ENCODE measurements at places on chromosomes 5 and 9. TPM values are rescaled to one million over a fixed set of nuclear protein-coding genes. Genes with fewer than 3 reads are reported as not detected.

DNA sequence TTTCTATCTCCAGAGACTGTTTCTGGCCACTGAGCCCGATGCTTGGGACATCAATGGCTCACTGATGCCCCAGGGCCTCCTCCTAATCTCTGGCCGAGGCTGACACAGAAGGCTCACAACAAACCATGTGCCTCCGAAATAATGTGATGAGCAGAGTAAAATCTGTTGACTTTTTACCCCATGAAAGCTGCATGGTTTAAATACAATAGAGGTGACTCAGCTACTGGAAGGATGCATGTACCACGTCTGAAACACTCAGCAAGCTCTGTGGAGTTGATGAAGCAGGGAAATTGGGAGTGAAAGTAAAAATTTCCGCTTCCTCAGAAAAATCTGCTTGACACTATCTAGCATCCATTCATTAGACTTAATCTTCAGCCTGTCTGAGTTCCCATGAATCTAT lies 111.1 kb upstream of the EQTN start:
- no peaks in the 10 kb centered on the region for H3K36me3 ChIP-seq
- H3K4me3 ChIP-seq = no peak overlapping the region
- no peak for DNase-seq

DNA sequence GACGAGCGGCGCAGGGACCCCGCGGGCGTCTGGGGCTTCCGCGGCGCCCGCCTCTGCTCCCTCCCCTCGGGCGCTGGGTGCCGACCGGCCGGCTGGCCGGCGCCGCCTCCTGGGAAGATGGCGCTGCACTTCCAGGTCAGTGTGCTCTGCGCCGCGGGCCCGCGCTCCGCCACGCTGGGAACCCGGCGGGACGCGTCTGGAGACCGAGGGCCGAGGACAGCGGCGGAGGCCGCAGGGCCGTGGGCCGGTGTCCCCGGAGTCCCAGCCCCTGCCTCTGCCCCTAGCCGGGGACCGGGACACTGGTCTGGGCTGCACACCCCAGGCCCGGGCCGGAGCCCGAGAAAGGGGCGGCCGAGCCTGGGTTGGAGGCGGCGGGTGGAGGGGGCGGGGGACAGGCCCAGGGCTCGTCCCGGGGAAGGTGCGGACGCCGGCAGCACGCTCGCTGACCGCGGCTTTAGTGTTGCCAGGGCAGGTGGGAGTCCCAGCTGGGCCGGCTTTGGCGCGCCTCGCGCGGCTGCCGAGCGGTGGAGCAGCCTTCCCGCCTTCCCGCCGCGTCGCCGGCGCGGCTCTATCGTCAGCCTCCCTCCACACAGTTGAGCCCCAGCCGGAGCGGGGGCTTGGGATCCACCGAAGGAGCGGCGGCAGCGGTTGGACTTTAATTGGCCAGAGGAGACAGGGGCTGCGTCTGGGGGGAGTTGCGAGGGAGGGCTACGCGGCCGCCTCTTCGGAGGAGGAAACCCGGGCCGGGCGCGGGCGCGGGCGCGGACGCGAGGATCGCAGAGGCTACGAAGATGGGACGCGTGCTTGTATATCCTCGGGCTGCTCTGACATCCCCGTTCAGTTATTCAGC lies at the start of gene RANBP17:
TSS of gene RANBP17 (plus strand) at position 102 of the 850 bp plus-strand sequence.
- no peak within 1 kb of the TSS for H3K27ac ChIP-seq
- peak within 1 kb of the TSS; percentile 2 for H3K4me3 ChIP-seq
- DNase-seq = no peak
- peaks cover 5% of the 10 kb centered on the region for H3K4me1 ChIP-seq
- H3K36me3 ChIP-seq = peaks cover 18% of the 10 kb centered on the region

- no peaks in the 10 kb centered on the region for H3K36me3 ChIP-seq
- no peak for DNase-seq
- no peak overlapping the region for H3K4me3 ChIP-seq
Measured at GRCh38 chr9:106868565-106868964, 5.6 kb downstream of the ZNF462 start.

- no peak overlapping the region for H3K27ac ChIP-seq
- H3K4me3 ChIP-seq = no peak overlapping the region
- H3K36me3 ChIP-seq = no peaks in the 10 kb centered on the region
- DNase-seq = no peak
- H3K27me3 ChIP-seq = peaks cover 10% of the 10 kb centered on the region
Measured at GRCh38 chr9:35891646-35892045, 14.4 kb upstream of the HRCT1 start.

DNA sequence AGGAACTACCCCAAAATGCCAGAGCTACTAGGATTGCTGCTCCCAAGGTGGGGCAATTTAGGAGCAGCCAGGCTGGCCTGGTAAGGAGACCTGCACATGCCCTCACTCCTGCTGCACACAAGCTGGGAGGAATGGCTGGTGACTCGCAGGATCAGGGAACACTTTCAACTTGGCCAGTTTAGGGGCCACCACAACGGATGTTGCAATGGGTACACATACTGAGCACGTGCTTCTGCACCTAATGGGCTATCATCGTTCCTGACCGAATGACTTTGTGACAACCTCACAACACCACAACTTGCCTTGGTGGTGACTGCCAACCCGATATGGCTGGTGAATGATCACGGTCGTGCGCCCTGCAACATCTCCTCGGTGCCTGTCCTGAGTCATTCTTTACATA lies 172.0 kb downstream of the ROR2 start:
- peaks cover 12% of the 10 kb centered on the region for H3K27me3 ChIP-seq
- H3K4me1 ChIP-seq = peaks cover 3% of the 10 kb centered on the region
- no peak overlapping the region for H3K4me3 ChIP-seq
- no peak for DNase-seq

DNA sequence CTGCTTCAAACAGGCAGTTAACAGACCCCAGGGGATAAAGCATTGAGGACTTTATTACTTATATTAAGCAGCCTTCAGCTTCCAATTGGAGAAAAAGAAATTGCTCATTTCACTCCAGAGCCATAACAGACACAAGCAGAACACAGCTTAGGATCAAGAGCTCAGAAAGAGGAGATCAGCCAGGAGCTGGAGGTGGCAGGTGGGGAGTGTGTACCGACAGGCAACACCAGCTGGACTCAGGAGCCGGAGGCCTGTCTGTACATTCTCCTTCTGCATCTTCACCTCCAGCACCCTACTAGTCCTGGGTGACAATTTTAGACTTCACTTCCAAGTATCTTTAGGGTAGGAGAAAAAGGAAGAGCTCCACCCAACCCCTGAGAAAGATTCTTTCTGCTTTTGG lies 35.8 kb downstream of the NRG2 start:
- no peak overlapping the region for H3K4me3 ChIP-seq
- H3K27ac ChIP-seq = no peak overlapping the region
- no peaks in the 10 kb centered on the region for H3K4me1 ChIP-seq
- DNase-seq = no peak

DNA sequence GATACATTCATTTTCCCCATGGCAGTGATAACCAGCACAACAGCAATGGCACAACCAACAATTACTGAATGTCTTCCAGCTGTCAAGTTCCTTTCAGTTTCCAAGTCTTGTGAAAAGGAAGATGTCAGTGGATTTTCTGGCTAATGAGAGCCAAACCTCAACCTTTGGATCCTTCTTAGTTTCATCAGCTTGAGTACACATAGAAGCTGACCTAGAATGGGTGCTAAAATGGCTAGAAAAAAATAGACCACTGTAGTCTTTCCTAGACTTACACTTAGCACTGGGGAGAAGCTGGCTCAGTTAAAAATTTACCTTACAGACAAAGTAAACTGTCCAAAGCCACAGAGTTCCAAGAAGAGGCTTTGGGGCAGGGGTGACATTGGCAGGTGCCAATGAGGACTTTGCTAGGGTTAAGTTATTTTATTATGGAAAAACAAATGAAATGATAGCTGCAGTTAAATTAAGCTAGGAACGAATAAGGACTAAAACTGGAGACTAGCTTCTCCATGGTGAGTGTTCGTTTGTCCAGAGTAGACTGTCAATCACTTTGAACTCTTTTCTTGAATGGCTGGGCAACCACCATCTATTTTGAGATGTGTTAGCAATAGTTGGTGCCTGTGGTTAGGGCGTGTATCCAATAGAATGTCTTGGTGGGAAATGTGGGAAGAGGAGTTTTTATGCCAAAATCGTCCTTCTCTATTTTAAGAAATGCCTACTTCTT lies 25.9 kb upstream of the TXN start:
- H3K4me3 ChIP-seq = no peak overlapping the region
- no peak overlapping the region for H3K27ac ChIP-seq
- no peaks in the 10 kb centered on the region for H3K36me3 ChIP-seq
- H3K4me1 ChIP-seq = no peaks in the 10 kb centered on the region
- DNase-seq = no peak
- H3K27me3 ChIP-seq = no peaks in the 10 kb centered on the region

DNA sequence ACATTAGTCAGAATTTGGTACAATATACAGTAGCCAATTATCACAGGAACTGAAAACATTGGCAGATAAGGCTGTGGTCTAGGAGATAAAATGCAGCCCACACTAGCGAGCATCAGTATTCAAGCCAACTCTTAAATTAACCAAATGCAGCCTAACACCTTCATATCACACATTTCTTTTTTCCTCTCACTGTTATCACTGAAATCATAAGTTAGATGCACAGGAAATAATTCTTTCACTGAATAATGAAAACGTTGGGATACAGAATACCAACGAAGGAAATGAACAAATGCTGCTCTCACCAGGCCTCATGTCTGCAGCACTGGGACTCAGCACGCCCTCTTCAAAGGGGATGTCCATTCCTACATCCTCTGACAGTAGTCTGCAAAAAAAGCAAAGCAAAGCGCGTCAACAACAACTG lies 109.1 kb upstream of the PCA3 start:
- no peak overlapping the region for H3K4me3 ChIP-seq
- peaks cover 46% of the 10 kb centered on the region for H3K4me1 ChIP-seq
- H3K27ac ChIP-seq = peak overlapping the region; percentile 53
- no peak for DNase-seq
- H3K36me3 ChIP-seq = no peaks in the 10 kb centered on the region

DNA sequence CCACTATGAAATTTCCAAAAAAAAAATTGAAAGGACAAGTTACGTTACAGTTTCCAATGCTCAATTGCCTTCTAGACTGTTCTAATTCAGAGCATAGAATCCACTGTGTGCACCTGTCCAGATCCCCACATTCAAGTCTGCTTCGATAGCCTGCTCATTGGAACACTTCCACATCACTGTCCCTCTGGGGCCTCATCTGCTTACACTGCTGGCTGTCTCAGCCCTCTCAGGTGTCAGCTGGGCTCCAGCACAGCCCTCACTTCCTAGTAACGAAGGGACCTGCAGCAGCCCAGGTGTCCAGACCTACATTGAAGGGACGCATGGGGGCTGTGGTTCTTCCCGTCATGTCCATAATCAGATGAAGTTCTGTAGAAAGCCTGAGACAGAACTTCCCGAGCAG lies 94.3 kb upstream of the EMB start:
- peaks cover 7% of the 10 kb centered on the region for H3K4me1 ChIP-seq
- H3K27me3 ChIP-seq = no peaks in the 10 kb centered on the region
- H3K4me3 ChIP-seq = no peak overlapping the region
- H3K27ac ChIP-seq = no peak overlapping the region
- peaks cover 3% of the 10 kb centered on the region for H3K36me3 ChIP-seq

DNA sequence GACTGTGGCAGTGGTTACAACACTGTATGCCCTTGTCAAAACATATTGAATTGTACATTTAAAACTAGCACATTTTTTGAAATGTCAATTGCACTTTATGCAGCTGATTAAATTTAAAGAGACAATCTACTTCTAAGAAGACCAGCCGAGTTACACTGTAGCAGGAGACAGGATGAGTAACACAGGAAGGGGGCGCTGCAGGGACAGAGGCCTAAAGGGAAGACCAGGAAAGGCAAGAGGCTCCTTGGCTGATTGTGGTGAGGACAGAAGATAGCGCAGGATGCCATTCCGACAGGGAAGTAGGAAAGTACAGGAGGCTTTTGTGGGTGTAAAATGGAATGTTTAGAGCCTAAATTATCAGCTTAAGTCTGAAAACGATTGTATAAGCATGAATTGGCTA lies 28.2 kb upstream of the PPP2R2B start:
- H3K4me3 ChIP-seq = no peak overlapping the region
- no peak overlapping the region for H3K27ac ChIP-seq
- H3K27me3 ChIP-seq = no peaks in the 10 kb centered on the region
- H3K4me1 ChIP-seq = peaks cover 2% of the 10 kb centered on the region
- H3K36me3 ChIP-seq = no peaks in the 10 kb centered on the region

- H3K4me1 ChIP-seq = peaks cover 8% of the 10 kb centered on the region
- no peaks in the 10 kb centered on the region for H3K36me3 ChIP-seq
- DNase-seq = peak; percentile 70
Measured at GRCh38 chr9:6049798-6050197, 34.4 kb upstream of the RANBP6 start.

DNA sequence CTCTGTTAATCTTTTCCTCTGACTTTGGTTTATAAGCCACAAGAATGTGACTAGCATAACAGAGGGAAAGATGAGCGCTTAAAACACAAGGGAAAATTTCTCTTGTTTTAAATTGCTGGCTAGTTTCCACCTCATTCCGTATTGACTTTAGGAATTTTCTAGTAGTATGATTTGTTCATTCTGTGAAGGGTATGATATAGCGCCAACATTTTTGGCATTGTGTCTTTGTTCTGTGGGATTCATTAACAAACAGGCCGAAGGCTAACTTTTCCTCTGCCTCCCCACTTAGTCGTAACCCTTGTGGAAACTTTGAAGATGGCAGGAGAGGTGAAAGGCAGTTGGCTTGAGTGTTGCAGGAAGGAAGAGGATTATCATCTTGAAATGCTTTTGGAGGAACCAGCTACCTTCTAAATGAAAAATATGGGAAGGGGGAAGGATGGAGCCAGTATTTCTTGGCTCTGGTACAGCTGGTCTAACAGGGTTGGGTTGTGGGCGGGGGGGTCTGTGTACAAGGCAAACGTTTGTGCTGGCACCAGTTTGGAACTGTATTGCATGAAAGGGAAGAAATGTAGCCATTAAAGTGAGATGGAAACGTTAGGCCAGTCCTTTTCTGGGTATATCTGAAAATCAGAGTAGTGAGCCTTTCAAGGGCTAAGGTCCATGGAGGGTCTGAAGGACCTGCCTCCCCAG lies 21.5 kb upstream of the DMRT2 start:
- no peaks in the 10 kb centered on the region for H3K4me1 ChIP-seq
- no peak overlapping the region for H3K27ac ChIP-seq
- no peak for DNase-seq
- peaks cover 9% of the 10 kb centered on the region for H3K27me3 ChIP-seq

GRCh38 chr9:86042199-86042978 lies 57.0 kb downstream of the GOLM1 start:
- no peak for DNase-seq
- H3K36me3 ChIP-seq = no peaks in the 10 kb centered on the region
- no peak overlapping the region for H3K27ac ChIP-seq
- H3K4me1 ChIP-seq = no peaks in the 10 kb centered on the region

TUSC1 gene
- total RNA-seq = 0.25 TPM

STK32A gene
- total RNA-seq = not detected

OLFM1 gene
- total RNA-seq = not detected

ANKH gene
- total RNA-seq = 87.2 TPM

PCDHAC2 gene
- total RNA-seq = not detected

IL13 gene
- total RNA-seq = 4.8 TPM

LARP1 gene
- 214 TPM for total RNA-seq

CORO2A gene
- total RNA-seq = 12.2 TPM

MACROH2A1 gene
- 179 TPM for total RNA-seq

OBP2B gene
- total RNA-seq = not detected

B4GALT1 gene
- total RNA-seq = 41.2 TPM

NDUFB6 gene
- total RNA-seq = 63.4 TPM

SLC46A2 gene
- total RNA-seq = not detected

Measured in activated CD8-positive, alpha-beta T cell treated with anti-CD3 and anti-CD28 coated beads for 36 hours (primary cell).